ENCODE measurements at places on chromosomes 3 and 15.

GRCh38 chr15:99562238-99562637 is 3.5 kb upstream of the MEF2A start:
- DNase-seq: no peak

GRCh38 chr15:28024889-28025250 is 74.2 kb downstream of the OCA2 start:
- DNase-seq: no peak

DNA sequence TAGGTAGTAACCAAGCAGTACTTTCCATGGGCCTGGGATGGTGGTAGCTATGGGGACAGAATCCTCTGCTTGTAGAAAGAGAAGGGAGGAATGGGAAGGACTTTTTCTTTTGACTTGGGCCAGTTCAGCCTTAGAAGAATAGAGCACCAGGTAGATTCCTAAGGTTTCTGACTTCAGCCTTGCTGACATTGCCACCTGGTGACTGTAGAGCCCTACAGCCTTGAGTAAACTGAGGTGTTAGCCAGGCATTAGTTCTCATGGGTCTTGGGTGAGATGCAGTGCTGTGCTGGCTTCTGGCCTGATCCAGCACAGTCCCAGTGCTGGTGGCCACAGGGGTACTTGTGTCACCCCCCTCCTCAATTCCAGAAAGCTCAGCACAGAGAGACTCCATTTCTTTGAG is 171.1 kb downstream of the ZBBX start:
- no peak for DNase-seq

- no peak for DNase-seq
Observed at GRCh38 chr15:48682942-48683651, 37.6 kb upstream of the FBN1 start.

DNA sequence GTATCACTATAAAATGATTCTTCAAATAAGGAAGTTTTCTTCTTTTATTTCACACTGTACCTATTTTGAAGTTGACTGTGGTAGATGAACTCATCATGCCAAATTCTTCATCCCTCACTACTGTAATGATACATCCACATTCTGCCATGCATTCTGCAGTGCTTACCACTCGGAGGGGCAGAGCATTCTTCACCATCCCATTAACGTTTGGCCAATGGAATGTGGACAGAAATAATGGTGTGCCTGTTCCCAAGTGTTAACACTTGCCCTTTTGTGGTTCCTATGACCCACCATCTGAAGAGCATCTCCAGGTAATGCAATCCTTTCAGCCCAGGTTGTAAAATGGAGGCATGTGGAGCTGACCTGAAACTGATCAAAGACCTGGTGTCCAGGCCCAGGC is 18.6 kb downstream of the GOLIM4 start:
- DNase-seq: no peak

DNA sequence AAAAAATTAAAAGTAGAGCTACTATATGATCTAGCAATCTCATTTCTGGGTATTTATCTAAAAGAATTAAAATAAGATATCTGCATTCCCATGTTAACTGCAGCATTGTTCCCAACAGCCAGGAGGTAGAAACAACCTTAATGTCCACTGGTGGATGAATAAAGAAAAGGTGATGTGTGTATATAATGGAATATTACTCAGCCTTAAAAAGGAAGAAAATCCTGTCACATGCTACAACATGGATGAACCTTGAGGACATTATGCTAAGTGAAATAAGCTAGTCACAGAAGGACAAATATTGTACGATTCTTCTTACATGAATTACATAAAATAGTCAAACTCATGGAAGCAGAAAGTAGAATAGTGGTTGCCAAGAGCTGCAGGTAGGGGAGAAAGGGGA is 119.4 kb upstream of the BHLHE40 start:
- no peak for DNase-seq
